Neural progenitor cell (in vitro differentiated cells): ENCODE measurements at places on chromosomes 2 and 18. TPM values are rescaled to one million over a fixed set of nuclear protein-coding genes. Genes with fewer than 3 reads are reported as not detected.

DNA sequence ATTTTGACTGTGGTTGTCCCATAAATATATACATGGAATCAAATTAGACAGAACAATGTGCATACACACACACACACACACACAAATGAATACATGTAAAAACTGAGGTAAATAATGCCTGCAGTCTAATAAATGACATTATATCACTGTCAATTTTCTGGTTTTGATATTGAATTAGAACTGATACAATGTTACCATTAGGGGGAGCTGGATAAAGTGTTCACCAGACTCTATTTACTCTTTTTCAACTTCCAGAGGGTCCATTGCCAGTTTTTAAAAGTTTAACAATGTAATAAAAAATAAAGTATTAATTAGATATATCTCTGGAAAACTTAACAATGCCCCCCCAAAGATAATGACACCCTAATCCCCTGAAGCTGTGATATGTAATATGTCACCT lies 1666.8 kb upstream of the TMEFF2 start:
- no peaks in the 10 kb centered on the region for H3K27me3 ChIP-seq
- no peak overlapping the region for H3K27ac ChIP-seq
- H3K4me1 ChIP-seq: no peaks in the 10 kb centered on the region
- H3K36me3 ChIP-seq: no peaks in the 10 kb centered on the region
- no peak for DNase-seq
- no peak overlapping the region for H3K4me3 ChIP-seq

GRCh38 chr2:152499896-152500735 lies 165.1 kb downstream of the FMNL2 start:
- peaks cover 11% of the 10 kb centered on the region for H3K4me1 ChIP-seq
- no peak overlapping the region for H3K4me3 ChIP-seq
- H3K36me3 ChIP-seq: no peaks in the 10 kb centered on the region
- H3K27me3 ChIP-seq: no peaks in the 10 kb centered on the region
- H3K27ac ChIP-seq: no peak overlapping the region

CACNB4 gene
- 8.9 and 14.2 TPM in 2 replicates for total RNA-seq

DNA sequence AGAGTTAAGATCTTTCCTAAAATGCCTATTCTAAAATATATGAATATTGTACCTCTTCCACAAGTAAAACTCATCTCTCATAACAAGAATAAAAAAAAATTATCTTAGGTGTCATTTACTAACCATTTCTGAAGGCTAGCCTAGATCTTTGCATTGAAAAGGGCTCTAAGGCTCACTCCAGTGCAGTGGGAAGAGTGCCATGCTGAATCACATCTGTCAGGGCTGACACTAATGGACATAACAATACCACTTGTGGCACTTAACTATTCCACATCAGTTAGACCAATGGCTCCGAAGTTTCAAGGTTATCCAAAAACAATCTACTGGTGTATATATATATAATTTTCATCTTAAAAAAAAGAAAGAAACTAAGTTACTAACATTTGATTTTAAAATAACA lies 130.2 kb downstream of the EXOC6B start:
- H3K27me3 ChIP-seq: no peaks in the 10 kb centered on the region
- peaks cover 9% of the 10 kb centered on the region for H3K4me1 ChIP-seq
- H3K36me3 ChIP-seq: no peaks in the 10 kb centered on the region
- H3K4me3 ChIP-seq: no peak overlapping the region
- H3K27ac ChIP-seq: no peak overlapping the region

GTF2A1L gene
- total RNA-seq: 1.6 and 3.7 TPM in 2 replicates

DNA sequence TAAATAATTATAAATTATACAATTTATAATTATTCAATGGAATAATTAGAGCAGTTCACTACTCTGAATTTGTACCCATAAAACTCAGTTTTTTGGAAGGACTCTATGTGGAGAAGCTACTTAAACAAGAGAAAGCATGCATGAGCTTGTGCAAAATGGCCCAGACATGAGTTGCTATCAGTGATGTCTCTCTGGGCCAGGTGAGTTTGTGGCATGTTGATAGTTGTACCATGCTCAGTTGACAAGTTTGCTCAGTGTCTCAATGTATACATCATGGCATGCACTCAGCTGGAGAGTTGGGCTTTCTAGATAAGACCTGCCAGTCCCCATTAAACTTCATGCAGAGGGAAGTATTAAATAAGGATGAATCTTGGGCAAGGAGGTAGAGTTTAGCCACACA lies 153.8 kb upstream of the TACR1 start:
- no peak for DNase-seq
- H3K4me3 ChIP-seq: no peak overlapping the region
- H3K27me3 ChIP-seq: no peaks in the 10 kb centered on the region

SOX11 gene
- total RNA-seq: 176 and 178 TPM in 2 replicates

GRCh38 chr2:175282300-175282699 lies 100.8 kb upstream of the ATP5MC3 start:
- peak; percentile 2 for DNase-seq
- no peak overlapping the region for H3K4me3 ChIP-seq
- H3K27ac ChIP-seq: no peak overlapping the region
- no peaks in the 10 kb centered on the region for H3K4me1 ChIP-seq

DNA sequence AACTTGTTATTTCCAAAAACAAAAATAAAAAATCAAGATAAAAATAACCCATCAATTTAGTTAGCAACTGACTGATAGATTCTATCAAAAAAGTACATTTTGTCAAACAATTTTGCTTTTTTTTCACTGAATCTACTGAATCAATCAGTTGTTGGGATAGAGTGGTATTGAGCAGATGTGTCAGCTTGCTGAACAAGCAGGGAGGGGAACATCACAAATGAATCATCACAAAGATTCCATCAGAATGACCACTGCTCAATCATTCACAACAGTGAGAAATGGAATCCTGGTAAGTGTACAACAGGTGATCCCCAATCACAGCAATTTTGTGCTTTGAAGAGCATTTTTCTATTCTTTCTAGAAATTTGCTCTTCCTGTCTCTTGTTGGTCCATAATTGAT lies 12.3 kb upstream of the SLC14A2 start:
- H3K27ac ChIP-seq: no peak overlapping the region
- no peaks in the 10 kb centered on the region for H3K27me3 ChIP-seq
- no peak for DNase-seq
- no peaks in the 10 kb centered on the region for H3K4me1 ChIP-seq
- no peak overlapping the region for H3K4me3 ChIP-seq
- H3K36me3 ChIP-seq: no peaks in the 10 kb centered on the region

GRCh38 chr2:102509749-102510148 lies 36.7 kb downstream of the SLC9A4 start:
- H3K27ac ChIP-seq: no peak overlapping the region
- H3K4me3 ChIP-seq: no peak overlapping the region
- no peaks in the 10 kb centered on the region for H3K4me1 ChIP-seq
- no peak for DNase-seq

DNA sequence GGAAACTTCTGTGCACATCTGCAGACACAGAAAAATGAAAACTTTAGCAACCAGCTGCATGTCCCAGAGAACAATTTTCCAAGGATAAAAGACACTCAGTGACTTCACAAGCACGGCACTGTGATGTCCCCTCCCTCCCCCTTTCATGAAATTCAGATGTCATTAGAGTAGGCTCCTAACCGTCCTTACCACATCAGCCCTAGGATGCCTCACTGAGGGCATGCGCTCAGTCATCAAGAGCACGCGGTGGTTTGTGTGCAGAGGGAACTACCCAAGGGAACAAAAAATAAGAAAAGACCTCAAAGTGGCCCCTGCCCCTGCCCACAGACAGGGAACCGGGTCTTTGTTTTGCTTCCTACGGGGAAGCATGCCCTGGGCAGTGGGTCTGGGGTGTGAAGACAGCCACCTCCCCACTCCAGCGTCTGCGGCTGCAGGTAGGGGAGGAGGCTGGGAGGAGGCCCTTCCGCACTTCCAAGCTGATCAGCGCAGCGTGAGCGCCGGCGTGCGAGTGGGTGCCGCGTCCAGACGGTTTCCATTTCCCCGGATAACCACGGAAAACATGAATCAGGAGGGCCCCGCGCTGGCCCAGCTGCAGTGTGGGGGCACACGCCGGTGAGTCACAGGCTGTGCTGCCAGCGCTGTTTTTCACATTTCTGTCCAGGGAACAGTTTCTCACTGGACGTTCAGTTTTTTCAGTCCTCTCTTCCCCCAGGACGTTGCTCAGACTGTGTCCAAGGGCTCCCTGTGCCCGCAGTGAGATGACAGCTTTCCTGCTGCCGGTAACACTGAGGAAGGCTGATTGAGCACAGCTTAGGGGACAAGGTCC lies 70.6 kb downstream of the COPS8 start:
- H3K36me3 ChIP-seq: no peaks in the 10 kb centered on the region
- no peak overlapping the region for H3K27ac ChIP-seq
- no peak for DNase-seq
- H3K27me3 ChIP-seq: no peaks in the 10 kb centered on the region

- no peaks in the 10 kb centered on the region for H3K27me3 ChIP-seq
- H3K4me1 ChIP-seq: no peaks in the 10 kb centered on the region
- H3K36me3 ChIP-seq: no peaks in the 10 kb centered on the region
- H3K27ac ChIP-seq: no peak overlapping the region
Measured at GRCh38 chr18:34915046-34915445, 126.2 kb upstream of the MAPRE2 start.

- H3K4me3 ChIP-seq: no peak overlapping the region
- DNase-seq: no peak
- H3K27ac ChIP-seq: no peak overlapping the region
- H3K36me3 ChIP-seq: no peaks in the 10 kb centered on the region
- H3K27me3 ChIP-seq: no peaks in the 10 kb centered on the region
Measured at GRCh38 chr2:199779589-199779988, 71.4 kb downstream of the FTCDNL1 start.

FSHR gene
- not detected in 2 replicates for total RNA-seq
